ENCODE measurements at places on chromosomes 4 and X.

- DNase-seq: no peak
Measured at GRCh38 chr4:106426069-106426468, 57.5 kb upstream of the GIMD1 start.

GRCh38 chrX:120731386-120731785 lies 101.5 kb upstream of the C1GALT1C1 start:
- DNase-seq: no peak

GRCh38 chr4:113303315-113303714 lies 253.9 kb downstream of the ANK2 start:
- no peak for DNase-seq

GRCh38 chrX:44908153-44908552 lies 35.2 kb downstream of the KDM6A start:
- no peak for DNase-seq

DNA sequence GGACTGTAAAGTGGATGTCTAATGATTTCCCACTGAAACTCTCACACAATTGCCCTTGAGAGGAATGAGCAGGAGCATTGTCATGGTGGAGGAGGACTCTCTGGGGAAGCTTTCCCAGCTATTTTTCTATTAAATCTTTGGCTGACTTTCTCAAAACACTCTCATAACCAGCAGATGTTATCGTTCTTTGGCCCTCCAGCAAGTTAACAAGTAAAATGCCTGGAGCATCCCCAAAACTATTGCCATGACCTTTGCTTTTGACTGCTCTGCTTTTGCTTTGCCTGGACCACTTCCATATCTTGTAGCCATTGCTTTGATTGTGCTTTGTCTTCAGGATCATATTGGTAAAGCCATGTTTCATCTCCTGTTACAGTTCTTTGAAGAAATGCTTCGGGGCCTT lies 120.2 kb upstream of the PDE5A start:
- DNase-seq: no peak

DNA sequence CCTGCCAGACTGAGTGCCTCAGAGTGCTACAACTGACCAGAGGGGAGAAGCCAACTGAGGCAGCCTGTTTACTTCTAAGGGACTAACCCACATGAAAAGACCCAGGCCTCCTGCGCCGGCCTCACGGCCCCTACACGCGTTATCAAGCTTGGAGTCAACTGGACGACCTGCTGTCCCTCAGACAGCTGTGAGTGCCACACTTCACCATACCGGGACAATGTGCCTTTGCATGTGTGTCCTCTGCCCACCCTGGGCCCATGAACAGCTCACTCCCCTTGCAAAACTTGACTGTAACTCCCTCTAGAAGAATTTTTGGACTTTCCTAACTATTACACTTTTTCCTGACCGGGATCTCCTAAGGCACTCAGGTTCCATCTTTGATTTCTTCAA lies 1.8 kb downstream of the NOP14 start:
- no peak for DNase-seq

DNA sequence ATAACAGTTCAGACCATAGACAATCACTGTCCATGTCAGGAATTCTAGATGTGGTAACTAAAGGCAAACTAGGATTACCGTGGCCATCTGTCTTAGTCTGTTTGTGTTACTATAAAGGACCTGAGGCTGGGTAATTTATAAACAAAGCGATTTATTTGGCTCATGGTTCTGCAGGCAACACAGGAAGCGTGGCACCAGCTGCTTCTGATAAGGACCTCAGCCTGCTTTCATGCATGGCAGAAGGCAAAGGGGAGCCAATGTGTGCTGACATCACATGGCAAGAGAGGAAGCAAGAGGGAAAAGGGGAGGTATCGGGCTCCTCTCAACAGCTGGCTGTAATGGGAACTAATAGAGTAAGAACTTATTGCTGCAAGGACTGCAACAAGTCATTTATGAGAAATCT lies 376.7 kb downstream of the GPM6A start:
- peak; percentile 4 for DNase-seq

GRCh38 chrX:83504721-83505479 lies 3.2 kb upstream of the POU3F4 start:
- DNase-seq: no peak

GRCh38 chrX:20266810-20267606 lies at the start of gene RPS6KA3:
RPS6KA3 (minus strand) TSS chrX:20266909; CDS start chrX:20266632, 277 bp downstream.
- peak; percentile 93 for DNase-seq

DNA sequence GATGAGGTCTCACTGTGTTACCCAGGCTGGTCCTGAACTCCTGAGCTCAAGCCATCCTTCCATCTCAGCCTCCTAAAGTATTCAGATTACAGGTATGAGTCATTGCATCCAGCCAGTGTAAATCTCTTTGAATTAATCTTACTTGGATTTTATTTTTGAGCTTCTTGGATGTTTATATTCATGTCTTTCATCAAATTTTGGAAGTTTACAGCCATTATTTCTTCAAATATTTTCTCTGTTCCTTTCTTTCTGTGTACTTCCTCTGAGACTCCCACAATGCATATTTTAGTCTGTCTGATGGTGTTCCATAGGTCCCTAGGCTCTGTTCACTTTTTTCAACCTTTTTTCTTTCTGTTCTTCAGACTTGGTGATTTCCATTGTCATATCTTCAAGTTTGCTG lies 34.9 kb downstream of the ZCCHC13 start:
- DNase-seq: no peak

DNA sequence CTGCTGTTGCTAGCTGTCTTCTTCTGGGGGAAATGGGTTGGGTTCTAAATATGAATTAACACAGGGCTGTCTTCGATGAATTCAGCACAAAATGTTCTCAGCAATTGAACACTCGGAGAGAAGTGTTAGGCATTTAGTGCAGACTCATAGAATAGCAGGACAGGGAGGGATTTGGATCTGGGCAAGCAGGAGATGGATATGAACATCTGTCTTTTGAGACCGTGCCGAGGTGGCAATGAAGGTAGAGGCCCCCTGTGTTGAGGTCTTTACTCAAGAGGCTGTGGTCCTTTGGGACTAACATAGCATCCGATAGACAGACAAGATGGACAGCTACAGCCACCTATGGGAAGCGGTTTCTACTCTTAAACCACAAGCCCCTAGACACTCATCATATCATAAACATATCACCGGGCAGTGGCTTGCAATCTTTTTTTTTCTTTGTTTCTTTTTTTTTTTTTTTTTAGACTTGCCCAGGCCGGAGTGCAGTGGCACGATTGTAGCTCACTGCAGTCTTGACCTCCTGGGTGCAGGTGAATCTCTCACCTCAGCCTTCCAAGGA lies 6.7 kb downstream of the CD99 start:
- DNase-seq: peak; percentile 33

DNA sequence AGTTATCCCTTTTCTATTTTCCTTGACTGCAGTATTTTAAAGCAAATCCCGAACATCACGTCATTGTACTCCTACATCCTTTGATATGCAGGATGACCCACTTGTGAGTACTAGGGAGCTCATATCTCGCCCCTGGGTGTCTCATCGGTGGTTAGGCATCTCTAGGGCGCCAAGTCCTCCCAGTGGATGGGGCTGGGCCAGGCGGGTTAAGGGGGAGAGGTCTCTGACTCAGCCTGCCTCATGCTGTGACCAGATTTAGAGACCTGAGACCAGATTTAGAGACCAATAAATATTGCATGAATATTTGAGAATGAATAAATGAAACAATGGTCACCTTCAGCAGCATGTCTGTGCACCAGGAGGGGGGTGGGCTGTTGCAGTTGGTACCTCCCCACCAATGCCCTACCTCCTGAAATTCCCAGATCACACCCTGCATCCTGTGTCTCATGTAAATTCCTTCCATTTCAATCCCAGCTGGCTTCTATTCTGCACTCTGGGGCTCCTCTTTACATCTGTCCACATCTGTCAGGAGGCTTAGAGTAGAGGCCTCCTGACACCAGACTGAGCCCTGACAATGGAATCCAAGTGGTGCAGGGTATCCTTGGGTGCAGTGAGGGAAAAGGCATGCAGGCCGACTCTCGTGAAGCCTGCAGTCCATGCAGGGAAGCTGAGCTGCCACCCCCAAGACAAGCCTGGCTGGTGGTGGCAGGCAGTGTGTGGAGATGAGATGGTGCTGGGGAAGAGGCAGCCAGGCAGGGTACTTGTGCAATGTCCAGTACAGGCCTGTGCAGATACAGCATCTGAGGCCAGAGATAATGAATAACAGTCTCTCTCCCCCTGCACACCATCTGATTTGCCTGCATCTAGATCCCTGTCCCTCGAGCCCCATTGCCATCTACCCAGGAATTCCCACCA lies 5.2 kb downstream of the APLN start:
- no peak for DNase-seq

GRCh38 chrX:40063555-40063954 lies 34.2 kb downstream of the BCOR start:
- no peak for DNase-seq

DNA sequence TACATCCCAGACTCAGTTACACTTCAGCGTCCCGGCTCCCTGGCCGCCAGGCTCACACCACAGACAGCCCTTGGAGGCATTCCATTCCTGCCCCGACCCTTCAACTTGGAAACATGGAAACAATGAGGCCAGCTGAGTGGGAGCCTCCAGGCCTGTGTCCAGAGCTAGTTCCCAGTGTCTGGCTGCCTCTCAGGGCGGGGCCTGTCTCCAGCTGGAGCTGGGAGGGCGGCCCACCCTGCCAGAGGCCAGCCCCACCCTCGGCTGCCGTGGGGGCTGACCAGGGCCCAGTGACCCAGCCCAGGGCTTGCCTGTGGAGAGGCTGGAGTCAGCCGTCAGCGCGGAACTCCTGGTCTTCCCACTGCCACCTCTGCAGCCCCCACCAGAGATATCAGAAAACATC lies 37.4 kb upstream of the SPON2 start:
- DNase-seq: no peak

DNA sequence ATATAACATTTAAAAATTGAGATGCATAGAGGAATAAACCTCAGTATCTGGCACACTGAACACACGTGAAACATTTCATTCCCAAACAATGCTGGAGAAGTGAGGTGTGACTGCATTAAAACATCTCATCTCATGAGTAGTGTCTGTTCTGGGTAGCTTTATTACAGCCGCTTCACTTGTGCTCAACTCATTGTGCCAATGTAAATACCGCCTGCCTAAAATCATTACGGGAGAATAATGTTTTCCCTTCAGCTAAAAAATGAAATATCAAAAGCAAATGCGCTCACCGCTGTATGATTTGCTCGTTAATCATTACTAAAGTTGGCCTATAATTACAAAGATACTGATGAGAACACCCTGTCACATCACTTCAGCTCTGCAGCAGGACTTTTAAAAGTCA lies 110.2 kb upstream of the PRPS2 start:
- DNase-seq: no peak

GRCh38 chr4:138983690-138984089 lies 31.9 kb upstream of the NOCT start:
- DNase-seq: no peak

DNA sequence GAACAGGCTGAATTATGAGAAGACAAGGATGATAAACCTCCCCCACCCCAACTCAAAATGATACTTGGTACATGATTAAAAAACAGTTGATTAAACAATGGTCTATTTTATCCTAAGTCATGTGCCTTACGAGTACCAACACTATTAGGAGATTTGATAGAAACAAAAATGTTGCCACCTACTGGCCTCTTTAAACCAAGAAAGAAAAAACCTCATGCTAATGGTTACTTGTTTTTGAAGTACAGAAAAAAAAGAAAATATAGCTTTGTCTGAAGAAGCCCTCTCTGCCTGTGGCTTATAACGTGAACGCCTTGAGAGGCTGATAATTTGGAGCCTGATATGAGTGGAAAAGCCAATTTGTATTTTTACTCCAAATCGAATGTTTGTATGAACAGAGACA lies 538.2 kb downstream of the DMD start:
- DNase-seq: no peak

DNA sequence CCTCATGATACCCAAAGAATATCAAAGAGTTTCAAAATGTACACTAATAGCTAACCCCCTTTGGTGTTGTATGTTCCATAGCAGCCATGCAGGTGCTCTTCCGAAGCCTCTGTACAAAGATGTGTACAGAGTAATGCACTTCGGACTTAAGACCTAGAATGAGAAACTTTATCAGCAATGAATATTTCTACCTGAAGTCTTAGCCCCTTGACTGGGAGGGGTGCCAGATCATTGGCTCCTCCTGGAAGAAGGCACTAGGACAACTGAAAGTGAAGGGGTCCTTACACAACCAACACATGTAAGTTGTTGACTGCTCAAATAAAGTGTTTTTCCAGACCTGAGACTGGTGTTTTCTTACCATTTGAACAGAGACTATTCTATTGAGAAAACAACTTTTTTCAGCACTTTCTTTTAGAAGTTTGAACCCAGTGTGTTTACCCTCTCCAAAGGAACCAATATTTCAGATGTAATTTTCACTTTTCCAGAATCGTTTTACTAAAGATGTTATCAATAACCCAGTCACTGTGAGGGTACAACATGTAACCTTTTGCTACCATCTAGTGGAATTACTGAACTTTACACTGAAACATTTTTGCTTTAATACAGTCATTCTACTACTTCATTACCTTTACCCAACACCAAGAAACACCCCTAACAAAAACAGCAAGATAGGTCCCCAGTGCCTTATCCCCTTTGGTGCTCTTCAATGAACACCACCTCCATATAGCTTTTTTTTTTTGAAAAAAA lies 33.3 kb upstream of the PRDX4 start:
- DNase-seq: no peak

GRCh38 chr4:172134521-172134920 lies 321.3 kb downstream of the GALNTL6 start:
- no peak for DNase-seq

GRCh38 chr4:40628888-40629287 lies 776 bp downstream of the RBM47 start:
- no peak for DNase-seq

- no peak for DNase-seq
Measured at GRCh38 chr4:20487852-20488251, 212.4 kb upstream of the PACRGL start.

- no peak for DNase-seq
Measured at GRCh38 chr4:178314287-178314686, 872.0 kb upstream of the AGA start.

DNA sequence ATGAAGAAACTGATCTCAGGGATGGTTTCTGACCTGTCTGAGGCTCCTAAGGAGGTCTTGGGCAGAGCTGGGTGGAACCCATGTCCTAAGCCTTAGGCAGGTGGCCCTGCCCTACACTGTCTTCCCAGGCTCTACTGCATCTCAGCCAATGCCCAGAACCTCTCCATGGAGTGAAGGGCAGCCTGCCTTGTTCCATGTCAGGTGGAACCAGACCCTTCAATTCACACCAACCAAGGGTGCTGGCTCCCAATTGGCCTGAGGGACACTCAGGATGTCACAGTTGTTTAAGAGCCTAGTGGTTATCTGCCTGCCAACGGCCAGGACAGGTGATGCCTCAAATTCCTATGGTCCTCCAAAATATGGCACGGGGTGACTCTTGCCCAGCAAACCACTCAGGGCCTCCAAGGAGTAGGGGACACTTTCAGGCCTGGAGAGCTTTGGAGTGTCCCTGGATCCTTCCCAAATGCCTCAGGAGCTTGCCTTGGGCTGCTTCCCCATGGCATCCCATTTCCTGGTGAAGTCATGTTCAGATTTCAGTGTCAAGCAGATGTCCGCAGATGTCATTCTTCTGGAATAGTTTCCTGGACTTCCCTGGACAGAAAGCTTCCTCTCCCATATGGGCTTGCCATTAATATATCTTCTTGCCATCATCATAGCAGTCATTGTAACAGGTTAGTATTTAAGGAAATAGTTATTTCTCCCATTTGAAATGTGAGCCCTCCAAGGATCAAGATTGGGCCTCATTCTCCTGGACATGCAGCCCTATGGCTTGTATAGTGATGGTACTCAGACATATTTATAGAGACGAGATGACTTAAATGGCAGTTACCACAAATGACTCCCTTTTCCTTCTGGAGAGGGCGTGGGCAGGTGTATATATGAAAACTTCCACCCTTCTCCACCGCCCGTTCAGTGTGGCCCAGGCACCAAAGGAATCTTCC lies 67.1 kb downstream of the MED28 start:
- no peak for DNase-seq

- DNase-seq: no peak
Measured at GRCh38 chr4:137740141-137740540, 207.8 kb upstream of the PCDH18 start.

All from CD4-positive, alpha-beta T cell treated with Interleukin-21 for 1 hour (primary cell).